ENCODE measurements at places on chromosomes 13 and 19.
A peak's percentile ranks its signal among the peaks of the same experiment; 100 is the strongest.

- peak; percentile 82 for DNase-seq
Measured at GRCh38 chr19:31378404-31378803, 29.2 kb upstream of the TSHZ3 start.

DNA sequence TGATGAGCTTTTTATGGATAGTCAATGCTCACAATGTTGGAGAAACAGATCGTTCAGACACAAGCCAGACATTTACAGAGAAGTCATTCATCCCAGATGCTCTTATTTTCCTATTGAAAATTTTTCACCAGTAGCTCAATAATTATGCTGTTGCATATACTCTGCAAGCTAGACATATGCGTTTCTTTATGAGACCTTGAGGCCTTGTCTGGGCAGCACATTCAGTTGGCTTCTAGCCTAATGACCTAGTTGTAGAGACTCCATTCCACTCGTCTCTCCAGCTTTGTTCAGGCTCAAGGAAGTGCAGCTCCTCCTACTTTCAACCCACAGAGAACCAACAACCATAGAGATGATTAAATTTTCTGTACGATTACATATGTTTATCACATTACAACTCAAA, 237.7 kb downstream of the MZT1 start:
- DNase-seq = no peak

DNA sequence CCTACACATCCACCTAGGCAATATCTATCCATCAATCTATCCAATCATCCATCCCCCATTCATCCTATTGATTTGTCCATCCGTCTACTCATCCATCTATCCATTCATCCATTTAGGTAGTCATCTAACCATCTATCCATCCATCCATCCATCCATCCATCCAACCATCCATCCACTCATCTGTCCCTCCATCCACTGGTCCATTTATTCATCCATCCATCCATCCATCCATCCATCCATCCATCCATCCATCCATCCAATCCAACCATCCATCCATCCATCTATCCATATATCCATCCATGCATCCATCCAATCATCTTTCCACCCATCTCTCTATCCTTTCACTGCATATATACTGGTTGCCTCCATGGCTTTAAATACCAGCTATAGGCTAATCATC, 3.9 kb downstream of the KLK13 start:
- DNase-seq = no peak

DNA sequence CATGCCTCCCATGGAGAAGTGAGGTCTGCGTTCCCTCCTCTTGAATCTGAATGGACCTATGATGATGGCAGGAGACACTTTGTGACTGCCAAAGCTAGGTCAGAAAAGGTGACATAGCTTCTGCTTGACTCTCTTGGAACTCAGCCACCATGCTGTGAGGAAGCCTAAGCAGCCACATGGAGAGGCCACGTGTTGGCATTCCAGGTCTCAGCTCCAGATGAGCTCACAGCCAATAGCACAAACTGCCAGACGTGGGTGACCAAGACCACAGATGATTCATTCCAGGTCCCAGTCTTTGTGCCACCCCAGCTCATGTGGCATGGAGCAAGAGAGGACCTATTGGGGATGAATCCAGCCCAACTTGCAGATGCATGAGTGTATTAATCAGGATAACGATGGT, 8.7 kb upstream of the GGACT start:
- DNase-seq = peak; percentile 75

DNA sequence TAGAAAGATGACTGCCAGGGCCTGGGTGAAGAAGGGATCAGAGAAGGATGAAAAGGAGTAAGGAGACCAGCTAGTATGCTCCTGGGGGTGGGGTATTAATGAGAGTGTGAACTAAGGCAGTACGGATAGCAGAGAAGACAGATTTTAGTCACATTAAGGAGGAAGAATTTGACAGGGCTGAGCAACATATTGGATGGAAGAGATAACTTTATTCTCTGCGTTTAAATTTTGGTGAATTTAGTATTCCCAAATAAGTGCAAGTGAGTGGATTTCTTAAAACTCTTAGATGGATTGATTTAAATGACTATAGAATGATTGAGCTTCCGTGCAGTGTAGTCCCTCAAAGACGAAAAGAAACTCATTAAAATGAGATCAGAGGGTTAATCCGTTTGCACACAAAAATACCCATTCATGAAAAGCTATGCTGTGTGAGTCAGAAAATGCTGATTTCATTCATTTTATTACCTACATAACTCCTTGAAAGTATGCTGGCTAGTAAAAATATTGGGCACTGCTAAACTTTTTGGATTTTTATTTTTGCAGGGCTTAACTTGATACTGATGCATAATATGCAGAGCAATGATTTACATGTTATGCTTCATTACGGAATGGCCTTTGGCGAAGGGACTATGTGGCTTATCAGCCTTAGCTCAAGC, 54.1 kb downstream of the WDFY2 start:
- DNase-seq = peak; percentile 64

- no peak for DNase-seq
Measured at GRCh38 chr13:76474966-76475365, 411.2 kb downstream of the KCTD12 start.

GRCh38 chr13:31699650-31700049, 39.7 kb upstream of the RXFP2 start:
- DNase-seq = no peak

- DNase-seq = no peak
Measured at GRCh38 chr13:54787754-54788153, 1759.1 kb downstream of the OLFM4 start.

DNA sequence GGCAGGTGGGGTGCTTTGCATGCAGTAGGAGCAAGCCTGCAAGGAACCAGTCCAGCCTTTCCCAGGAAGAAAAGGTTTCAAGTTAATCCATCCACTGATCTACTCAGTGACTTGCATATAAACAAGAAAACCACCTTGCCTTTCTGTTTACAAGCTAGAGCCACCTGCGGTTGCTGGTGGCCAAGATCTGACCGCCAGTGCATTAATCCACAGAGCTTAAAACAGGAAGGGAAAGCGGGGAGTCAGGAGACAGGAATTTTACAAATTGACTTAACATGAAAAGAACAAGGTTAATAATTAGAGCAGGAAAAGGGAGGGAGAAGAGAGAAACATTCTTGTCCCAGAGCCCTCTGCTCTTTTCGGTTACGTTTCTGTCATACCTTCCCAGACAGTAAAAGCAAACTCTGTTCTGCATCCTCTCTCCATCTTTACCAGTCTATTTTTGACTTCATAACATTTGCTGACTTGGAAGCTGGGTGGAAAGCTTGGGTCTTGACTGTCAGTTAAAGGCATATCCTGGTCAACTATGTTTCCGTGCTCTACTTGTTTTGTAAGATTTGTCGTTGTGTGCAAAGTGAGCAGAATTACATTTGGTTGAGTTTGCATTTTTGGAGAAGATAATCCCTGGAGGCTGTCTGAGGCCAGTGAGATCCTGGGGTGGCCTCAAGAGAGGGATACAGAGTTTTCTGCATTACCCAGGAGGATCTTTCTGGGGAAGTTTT, 760.6 kb downstream of the EFNB2 start:
- DNase-seq = peak; percentile 91

DNA sequence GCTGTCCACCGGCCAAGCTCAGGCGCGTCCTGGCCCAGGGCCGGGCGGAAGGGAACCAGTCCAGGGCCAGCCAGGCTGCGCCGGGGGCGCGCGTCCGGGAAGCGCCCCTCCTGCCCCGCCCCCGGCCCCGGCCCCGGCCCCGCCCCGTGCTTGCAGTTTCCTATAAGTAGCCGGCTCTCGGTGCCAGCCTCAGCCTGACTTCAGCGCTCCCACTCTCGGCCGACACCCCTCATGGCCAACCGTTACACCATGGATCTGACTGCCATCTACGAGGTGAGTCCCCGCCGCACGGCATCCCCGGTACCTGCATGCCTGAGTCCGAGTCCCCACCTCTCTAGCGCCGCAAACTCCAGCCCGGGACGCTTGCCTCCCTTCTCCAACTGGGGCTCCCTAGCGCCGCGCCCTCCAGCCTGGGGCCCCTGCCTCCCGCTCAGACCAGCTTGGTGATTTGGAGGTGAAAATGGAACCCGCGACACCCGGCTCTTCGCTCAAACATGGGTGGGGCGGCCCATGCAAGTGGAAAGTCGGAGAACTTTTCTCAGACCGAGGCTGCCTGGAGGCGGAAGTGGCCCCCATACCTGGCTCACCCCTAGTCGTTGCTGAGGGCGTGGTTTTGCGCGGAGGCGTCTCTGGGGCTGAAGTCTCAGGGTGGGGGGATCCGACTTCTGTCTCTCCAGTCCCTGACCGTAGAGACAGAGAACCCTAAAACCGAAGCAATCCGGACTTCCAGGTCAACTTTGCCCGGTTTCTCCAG, at the start of gene ZFP36:
TSS of gene ZFP36 (plus strand) at position 192 of the 754 bp plus-strand sequence. CDS start at position 250, 58 bp downstream.
- DNase-seq = peak; percentile 64

GRCh38 chr13:29969286-29969685, 118.9 kb upstream of the UBL3 start:
- peak; percentile 86 for DNase-seq

Measured in HT1080 (cell line).